Mucosa of descending colon (tissue), 3 donors: ENCODE measurements at places on chromosomes 7 and 10.

DNA sequence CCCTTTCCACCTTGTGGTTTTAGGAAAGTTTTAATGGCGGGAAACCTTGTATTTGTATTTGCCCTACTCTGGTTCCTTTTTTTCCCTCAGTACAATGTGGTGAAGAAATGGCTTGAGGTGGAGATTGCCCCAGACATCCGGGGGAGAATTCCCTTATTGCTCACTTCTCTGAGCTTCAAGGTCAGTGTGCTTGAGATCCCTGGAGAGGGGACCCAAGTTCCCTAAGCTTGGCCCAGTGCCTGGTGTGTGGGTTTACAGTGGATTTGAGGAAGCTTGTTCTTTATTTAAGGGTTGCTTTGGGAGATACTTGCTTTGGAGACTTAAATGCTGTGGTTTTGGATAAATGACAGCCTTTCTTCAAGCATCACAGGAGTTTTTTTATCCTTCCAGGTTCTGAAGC is 18.3 kb downstream of the CALHM2 start:
- no peak for DNase-seq

- DNase-seq, result peak; percentile 23
These were observed at the start of gene PDE1C for GRCh38 chr7:32070406-32071360. PDE1C (minus strand) TSS chr7:32070407.

DNA sequence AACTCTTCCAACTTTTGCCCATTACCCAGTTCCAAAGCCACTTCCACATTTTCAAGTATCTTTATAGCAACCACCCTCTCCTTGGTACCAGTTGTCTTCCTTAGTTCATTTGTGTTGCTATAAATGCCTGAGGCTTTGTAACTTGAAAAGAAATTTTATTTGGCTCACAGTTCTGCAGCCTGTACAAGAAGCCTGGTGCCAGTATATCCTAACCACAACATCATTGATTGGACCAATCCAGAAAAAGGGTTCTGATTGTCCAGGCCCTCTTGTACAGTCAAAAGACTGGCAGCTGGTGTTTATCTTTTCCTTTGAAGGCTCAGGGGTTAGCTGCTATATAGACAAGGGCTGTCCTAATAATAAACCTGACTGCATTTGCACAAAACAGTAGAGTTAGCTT is 21.1 kb upstream of the ABCC2 start:
- no peak for DNase-seq

- no peak for DNase-seq
These were observed 60.5 kb downstream of the PPP1R17 start for GRCh38 chr7:31747553-31747952.

DNA sequence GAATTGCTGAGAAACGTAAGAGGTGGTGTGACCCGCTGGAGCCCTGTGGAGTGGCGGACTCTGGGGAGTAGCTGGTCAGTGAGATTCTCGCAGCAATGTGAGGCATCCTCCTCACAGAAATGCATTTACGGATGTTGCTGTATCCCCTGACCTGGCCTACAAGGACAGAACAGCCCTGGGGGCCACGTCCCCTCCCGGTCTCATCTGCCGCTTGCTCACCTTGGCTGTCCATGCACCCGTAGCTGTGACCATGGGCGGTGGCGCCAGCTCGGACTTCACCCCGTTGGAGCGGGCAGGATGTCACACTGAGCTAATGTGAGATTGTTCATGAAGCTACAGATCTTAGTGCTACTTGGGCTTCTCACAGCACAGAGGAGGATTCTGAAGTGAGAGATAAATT is 193.8 kb downstream of the EBF3 start:
- no peak for DNase-seq

DNA sequence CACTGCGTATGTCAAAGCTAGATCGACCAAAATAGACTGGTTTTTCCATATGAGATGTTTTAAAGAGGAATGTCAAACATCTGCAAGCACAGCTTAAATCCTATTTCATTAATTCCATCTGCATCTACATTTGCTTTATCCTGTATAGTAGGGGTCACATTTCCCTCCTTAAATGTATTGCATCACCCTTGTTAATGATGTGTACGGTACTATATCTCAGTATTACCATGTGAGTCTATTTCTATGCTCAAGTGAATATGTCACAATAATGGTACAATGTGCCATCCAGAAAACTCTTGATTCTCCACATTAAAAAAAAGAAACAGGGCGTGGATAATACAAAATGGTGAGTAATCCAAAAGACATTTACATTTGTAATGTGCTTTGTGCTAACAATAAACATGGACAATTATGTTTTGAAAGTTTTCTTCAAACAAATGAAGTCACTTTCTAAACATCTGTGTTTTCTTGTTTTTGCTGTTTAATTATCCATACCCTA is 56.6 kb downstream of the TWIST1 start:
- DNase-seq, result no peak

GRCh38 chr10:86500846-86501245 is 20.7 kb downstream of the WAPL start:
- no peak for DNase-seq

GRCh38 chr7:77855371-77856083 is 57.0 kb downstream of the PHTF2 start:
- DNase-seq, result no peak

DNA sequence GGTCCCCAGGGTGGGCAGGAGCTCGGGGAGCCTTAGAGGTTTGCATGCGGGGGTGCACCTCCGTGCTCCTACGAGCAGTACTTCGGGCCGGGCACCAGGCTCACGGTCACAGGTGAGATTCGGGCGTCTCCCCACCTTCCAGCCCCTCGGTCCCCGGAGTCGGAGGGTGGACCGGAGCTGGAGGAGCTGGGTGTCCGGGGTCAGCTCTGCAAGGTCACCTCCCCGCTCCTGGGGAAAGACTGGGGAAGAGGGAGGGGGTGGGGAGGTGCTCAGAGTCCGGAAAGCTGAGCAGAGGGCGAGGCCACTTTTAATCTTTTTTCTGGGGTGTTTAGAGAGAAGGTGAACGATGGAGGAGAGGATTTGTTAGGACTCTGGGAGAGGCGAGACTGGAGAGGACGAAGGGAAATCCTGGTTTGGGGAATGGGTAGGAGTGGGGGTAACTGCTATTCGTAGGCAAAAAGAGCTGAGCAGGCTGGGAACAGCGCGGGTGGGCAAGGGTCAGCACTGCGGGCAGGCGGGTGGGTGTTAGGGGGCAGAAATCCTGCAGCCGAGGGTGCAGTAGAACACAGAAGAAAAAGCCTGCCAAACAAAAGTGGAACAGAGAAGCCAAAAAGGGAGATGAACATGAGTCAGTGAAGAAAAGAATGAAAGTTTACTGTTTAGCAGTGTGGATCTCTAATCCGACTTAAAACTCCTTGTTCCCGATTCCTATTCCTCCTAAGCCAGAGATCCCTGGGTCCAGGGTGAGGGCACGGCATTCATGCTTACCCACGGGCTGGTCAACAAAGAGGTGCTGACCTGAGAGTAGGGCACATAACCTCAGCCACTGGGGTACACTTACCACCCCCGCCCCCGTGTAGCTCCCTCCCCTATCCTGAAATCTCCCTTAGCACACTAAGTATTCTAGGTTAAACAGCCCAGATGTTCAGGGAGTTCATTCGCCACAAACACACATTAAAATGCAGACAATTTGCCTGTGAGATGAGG is 26.9 kb downstream of the PRSS2 start:
- DNase-seq, result no peak

DNA sequence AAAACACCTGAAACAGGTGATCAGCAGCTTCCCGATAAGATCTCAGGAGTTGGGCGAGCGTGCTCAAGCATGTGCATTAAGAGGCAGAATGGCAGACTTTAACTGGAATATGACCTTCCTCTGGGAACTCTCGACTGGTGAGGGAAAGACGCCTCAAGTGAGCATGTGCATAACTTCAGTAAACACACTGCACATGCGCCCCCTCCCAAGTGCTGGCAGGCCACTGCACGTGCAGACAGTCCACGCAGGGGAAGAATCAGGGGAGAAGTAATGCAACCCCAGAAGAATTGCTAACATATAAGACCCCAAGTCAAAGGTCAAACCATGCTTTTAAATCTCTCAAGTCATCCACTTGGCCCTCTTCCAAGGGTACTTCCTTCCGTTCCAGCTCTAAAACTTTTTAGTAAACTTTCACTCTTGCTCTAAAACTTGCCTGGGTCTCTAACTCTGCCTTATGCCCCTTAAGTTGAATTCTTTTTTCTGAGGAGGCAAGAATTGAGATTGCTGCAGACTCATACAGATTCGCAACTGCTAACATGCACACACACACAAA is 541.0 kb downstream of the TNS3 start:
- no peak for DNase-seq

DNA sequence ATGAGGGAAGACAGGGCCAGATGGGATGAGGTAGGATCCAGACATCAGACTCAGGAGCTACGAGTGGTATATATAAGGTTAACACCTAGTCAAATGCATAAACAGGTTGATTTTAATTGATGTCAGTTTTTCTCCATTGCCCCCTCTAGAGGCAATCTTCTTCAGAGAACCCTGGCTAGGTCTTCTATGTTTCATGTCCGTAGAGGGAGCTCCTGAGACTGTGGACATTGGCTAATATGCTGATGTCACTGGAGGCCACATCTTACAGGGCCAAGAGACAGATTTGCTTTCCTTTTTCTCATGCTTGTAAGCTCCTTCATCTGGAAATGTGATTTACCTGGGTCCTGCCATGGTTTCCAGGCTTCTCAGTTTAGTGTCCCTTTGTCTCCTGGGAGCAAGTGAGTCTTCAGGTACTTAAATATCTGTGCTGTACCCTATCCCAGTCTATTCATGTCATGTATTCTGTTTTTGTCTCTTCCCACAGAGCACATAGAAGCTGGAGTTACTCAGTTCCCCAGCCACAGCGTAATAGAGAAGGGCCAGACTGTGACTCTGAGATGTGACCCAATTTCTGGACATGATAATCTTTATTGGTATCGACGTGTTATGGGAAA is 161.6 kb upstream of the PRSS1 start:
- DNase-seq, result no peak

DNA sequence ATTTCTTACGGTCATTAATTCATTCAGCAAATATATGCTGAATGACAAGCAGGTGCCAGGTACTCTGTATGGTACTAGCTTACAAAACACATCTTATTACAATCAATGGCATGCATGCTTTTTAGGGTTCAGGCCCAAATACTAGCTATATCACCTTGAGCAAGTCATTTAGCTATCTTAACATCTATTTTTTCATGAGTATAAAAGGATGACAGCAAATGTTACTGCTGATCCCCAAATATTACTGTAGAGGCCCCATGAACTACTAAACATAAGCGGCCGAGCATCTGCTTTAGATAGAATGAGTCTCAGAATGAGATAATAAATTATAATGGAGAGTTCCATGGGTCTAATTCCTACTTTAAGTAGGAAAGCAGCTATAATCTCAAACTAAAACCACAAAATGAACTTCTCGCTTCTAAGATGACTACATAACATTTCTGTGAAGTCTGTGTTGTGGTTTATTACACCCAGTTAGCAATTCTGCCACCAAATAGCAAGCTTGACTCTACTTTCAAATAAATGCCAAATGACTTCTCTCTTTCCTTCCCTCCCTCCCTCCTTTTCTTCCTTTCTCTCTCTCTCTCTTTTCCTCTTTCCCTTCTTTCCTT is 113.7 kb upstream of the LRRN3 start:
- DNase-seq, result no peak

DNA sequence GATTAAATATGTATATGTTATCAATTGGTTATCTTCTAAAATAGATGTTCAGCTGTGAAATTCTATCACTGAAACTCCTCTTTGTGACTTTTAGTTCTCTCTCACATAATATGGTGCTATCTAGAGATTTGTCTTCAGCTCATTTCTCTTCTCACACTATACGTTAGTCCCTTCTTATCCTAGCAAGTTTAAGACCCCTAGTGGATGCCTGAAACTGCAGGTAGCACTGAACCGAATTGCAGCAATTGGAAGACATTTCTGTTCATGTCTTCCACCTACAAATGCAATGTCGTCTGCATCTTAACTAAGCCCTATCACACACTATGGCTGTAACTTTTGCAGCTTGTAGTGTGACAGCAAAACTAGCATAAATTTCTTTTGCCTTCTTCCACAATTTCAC is 442.7 kb upstream of the POM121L12 start:
- DNase-seq, result no peak
